ENCODE measurements at places on chromosomes 4 and X. TPM values are rescaled to one million over a fixed set of nuclear protein-coding genes. Genes with fewer than 3 reads are reported as not detected.

PABPC5 gene
- total RNA-seq: not detected

- DNase-seq: no peak
Observed at GRCh38 chr4:102761296-102761701, 531 bp upstream of the MANBA start.

- DNase-seq: peak; percentile 72
Observed at GRCh38 chrX:357693-358471, 28.8 kb downstream of the PPP2R3B start.

- no peak for DNase-seq
Observed at GRCh38 chrX:71991164-71991563, 80.5 kb downstream of the NHSL2 start.
